D341Med (cell line): ENCODE measurements at places on chromosomes 4 and X.

- DNase-seq: no peak
Measured at GRCh38 chr4:128825226-128825625, 15.7 kb downstream of the JADE1 start.

GRCh38 chr4:25299476-25300203, 12.9 kb upstream of the ZCCHC4 start:
- no peak for DNase-seq

- DNase-seq: no peak
Measured at GRCh38 chr4:113699772-113700171, 61.8 kb downstream of the CAMK2D start.

DNA sequence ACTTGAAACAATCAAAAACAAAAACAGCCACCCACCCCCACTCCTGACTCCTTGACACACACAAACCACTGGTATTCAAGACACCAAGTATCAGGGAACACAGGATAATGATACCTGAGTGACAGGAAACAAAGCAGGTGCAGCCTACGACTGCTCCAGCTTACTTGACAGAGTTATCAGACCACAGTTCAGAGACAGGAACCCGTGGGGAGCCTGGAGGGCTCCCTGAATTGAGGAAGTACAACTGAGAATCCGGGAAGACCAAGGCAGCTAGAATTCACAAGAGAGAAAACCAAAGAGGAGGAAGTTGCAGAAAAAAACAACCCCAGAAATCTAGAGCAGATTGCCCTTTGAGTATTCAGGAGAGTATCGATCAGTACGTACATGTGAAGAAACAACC, 20.5 kb downstream of the COMMD8 start:
- DNase-seq: no peak

DNA sequence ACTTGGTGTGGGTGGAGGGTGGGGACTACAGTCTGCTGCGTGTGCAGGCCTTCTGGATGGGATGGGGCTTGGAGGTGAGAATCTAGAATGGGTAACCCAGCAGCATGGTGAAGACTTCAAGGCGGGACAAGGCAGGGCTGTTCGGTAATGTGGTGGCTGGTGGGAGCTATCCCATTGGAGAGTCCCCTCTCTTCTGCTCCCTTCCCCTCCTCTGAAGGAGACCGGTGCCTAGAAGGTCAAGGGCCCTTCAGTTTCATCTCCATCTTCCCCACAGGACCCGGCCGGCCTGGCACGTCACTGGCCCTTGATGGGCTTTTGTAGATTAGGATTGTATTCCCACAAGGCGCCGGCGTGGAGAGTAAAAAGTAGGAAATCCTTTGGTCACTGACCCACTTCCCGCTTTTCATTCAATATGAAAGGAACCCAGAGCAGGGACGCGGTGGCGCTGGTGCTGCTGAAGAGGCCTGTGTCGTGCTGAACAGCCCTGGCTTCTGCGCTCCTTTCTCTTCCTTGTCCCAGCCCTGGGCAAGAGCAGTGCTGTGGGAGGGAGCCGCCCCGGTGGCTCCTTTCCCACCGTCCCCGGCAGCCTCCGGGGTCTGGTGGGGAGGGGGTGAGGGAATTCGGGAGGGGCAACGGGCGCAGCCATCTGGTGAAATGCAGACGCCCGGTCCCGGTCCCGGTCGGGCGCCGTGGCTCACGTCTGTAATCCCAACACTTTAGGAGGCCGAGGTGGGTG, 7.3 kb upstream of the HMGB3 start:
- no peak for DNase-seq

DNA sequence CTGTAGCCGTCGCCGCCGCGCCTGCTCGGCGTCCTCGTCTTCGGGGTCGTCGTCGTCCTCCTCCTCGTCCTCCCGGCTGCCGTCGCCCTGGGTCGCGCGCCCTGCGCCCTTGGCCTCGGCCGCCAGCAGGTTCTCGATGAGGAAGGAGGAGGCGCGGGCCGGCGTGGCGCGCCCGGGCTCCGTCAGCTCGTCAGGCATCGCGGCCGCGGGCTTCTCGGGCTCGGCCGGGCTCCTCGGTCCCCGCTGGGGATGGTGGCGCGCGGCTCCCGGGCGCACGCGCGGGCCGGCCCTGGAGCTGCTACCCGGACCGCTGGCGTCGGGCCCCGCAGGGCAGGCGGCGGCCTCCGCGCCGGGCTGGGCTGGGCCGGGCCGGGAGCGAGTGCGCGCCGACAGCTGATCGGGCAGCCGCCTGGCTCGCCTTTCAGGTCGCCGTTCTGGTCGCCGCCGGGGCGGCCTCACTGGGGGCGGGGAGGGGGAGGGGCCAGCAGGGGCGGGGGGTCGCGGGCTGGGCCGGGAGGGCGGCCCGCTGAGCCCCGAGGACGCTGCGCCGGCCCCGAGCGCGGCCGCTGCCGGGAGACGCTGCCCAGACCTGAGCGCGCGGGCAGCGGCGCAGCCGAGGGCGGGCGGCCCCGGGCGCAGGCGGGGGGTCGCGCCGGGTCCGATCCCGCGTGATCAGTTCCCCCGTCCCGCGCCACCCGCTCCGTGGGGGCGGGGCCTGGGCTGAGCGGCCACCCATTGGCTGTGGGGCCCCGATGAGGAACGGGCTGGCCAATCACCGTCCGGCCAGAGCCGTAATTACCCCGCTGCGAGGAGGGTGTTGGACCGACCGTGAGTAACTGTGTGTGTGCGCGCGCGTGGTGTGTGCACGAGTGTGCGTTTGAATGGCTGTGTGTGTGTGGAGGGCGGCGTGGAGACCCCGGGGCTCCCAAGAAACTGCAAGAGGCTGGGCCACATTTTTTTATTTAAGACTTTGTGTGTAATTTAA, at the start of gene HMX1:
Gene HMX1 (minus strand): TSS at position 423 of the 985 bp plus-strand sequence. CDS start 225 bp downstream, at position 198.
- DNase-seq: peak; percentile 73

GRCh38 chr4:171279131-171279530, 534.1 kb upstream of the GALNTL6 start:
- no peak for DNase-seq

DNA sequence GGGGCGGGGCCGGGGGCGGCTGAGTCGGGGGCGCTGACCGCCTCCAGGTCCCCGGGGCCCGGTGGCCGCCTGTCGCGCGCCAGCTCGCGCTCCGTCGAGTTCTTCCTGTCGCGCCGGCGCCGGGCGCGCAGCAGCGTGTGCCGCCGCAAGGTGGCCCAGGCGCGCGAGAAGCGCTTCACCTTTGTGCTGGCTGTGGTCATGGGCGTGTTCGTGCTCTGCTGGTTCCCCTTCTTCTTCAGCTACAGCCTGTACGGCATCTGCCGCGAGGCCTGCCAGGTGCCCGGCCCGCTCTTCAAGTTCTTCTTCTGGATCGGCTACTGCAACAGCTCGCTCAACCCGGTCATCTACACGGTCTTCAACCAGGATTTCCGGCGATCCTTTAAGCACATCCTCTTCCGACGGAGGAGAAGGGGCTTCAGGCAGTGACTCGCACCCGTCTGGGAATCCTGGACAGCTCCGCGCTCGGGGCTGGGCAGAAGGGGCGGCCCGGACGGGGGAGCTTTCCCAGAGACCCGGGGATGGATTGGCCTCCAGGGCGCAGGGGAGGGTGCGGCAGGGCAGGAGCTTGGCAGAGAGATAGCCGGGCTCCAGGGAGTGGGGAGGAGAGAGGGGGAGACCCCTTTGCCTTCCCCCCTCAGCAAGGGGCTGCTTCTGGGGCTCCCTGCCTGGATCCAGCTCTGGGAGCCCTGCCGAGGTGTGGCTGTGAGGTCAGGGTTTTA, 1.5 kb downstream of the ADRA2C start:
- peak; percentile 83 for DNase-seq

DNA sequence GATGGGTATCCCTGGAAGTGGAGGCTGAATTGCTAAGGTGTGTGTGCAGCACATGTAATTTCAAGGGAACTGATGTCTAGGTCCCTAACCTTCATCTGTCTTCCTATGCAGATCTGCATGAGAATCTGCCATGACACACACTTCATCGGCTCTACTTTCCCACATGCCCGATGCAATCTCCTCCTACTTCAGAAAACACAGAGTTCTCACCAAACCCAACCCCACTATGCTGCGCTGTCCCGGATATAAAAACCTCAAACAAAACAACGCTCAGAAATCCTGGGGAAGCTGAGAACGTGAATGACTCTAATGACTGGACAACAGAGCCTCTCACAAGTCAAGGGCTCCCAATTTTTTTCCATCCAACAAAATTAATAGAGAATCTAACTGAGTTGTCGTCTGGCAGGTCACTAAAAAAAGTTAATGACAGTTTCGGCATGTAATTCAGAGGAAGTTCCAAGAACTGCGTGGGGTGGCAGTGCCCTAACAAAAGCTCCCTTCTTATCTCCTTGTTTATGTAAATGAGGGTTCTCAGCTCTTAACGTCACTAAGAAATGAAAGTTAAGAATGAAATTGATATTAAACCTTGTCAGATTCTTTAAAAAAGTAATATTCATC, 39.0 kb downstream of the STX18 start:
- DNase-seq: no peak
